ENCODE measurements at places on chromosomes 1 and 21. TPM values are rescaled to one million over a fixed set of nuclear protein-coding genes. Genes with fewer than 3 reads are reported as not detected.

Gene IGSF9
- 4.2 TPM for polyA plus RNA-seq

Gene SELP
- polyA plus RNA-seq = not detected

Gene OR2L5
- not detected for polyA plus RNA-seq

Gene MRPL20
- 255 TPM for polyA plus RNA-seq

Gene DCDC2B
- 0.64 TPM for polyA plus RNA-seq

Gene ZMYM1
- polyA plus RNA-seq = 19.1 TPM

Gene SPRR2A
- polyA plus RNA-seq = not detected

Gene LMOD1
- 47.9 TPM for polyA plus RNA-seq

Gene STK40
- polyA plus RNA-seq = 51.1 TPM

Gene TSACC
- 1.1 TPM for polyA plus RNA-seq

Gene TAS1R1
- 0.17 TPM for polyA plus RNA-seq

Gene C1orf226
- 5.1 TPM for polyA plus RNA-seq

Gene SPRR2F
- 25.7 TPM for polyA plus RNA-seq

Gene RXFP4
- polyA plus RNA-seq = not detected

Gene CD53
- polyA plus RNA-seq = 0.59 TPM

Gene RGSL1
- not detected for polyA plus RNA-seq

All from cardiac muscle cell (in vitro differentiated cells and primary cell).